HEK293T (cell line): ENCODE measurements at places on chromosomes 7 and 10.
A peak's percentile ranks its signal among the peaks of the same experiment; 100 is the strongest.

DNA sequence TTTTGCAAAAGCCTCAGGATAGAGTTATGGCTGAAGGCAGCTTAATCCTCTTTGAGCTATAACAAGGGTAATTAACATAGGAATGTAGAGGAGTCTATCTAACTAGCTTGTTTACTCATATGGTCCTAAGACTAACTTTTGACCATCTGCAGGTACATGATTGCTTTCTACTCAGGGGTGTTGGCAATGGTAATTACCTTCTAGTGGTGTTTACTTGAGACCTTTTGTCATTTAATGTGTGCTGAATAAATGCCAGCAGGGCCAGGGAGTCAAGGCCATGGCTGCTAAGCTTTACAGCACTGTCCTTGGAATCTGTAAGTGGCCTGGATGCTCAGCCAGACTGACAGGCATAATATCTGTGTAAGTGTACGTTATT lies 1325.0 kb downstream of the XPNPEP1 start:
- no peak for DNase-seq

- no peak for DNase-seq
Measured at GRCh38 chr10:59757966-59758365, 4.7 kb upstream of the MRLN start.

DNA sequence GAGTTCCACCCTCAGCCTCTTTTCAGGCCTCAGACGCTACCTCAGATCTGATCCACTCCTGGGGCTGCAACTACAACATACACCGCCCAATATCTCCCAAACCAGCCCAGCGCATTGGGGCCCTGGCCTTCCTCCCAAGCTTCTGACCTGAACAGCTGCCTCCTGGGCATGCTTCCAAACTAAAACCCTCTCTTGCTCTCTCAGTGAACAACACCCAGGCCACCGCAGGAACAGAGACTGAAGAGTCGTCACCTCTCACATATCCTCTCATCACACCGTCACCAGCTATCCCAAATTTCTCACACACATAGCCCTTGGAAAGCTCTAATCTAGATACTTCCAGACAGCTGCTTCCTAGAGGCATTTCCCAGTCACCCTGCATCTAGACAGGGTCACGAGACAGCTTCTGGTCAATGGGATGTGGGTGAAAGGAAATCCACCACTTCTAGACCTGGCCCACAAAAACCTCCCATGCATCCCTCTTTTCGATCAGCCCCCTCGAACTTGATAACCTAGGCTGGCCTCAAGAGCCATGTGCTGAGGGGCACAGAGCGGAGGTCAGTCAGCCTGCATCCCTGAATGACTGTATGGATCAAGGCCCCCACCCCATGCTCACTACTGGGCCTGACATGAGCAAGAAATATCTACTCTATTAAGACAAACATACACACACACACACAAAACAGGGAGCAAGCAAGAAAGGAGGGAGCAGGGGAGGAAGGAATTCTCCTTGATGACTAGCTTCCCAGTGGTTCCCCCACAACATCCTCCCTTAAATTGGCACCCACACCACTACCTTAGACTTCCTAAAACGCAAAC lies 1.8 kb downstream of the PARP12 start:
- no peak for DNase-seq

DNA sequence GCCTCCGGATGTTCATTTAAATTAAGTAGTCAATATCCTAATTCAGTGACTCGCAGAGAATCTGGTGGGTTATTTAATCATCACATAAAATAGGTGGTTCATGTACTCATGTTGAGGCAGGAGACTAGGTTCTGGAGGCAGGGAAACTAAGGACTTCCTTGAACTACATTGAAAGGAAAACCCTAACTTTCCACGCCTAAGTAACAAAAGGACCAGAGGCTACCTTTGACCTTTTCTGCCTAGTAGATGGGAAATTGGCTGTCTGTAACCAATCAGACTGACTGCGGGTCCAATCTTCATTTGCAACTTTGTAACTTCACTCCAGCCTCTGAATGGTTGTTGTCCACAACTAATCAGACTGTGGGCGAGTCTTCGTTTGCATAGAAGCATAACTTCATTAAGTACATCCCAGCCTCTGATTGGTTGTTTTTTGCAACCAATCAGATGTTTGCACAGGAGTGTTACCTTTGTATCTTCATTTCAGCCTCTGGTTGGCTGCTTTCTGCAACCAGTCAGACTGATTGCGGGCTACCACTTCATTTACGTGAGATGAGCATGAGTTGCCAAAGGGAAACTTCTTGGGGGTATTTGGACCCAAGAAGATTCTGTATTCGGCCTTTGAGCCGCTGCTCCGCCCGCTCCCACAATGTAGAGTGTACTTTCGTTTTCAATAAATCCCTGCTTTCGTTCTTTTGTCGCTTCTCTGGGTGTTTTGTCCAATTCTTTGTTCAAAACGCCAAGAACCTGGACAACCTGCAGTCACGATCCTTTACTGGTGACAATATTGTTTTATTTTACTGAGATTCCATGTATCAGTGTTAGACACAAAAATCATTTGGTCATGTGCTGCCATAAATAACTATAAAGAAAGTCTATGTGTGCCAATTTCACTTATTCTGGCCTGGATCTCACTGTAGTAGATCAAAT lies 1.7 kb upstream of the ST7 start:
- DNase-seq: no peak

GRCh38 chr7:27189295-27189996 lies 4.4 kb upstream of the HOXA11 start:
- no peak for DNase-seq

DNA sequence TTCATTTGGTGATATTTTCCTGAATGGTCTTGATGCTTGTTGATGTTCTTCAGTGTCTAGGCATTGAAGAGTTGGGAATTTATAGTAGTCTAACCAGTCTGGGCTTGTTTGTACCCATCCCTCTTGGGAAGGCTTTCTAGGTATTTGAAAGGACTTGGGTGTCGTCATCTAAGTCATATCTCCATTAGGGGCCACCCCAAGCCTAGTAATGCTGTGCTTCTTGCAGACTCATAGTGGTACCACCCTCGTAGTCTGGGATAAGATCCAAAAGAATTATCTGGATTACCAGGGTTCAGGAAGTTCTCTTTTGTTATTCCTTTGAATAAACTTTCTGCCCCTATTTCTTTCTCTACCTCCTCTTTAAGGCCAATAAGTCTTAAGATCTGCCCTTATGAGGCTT lies 319.4 kb upstream of the MYO3A start:
- DNase-seq: no peak

DNA sequence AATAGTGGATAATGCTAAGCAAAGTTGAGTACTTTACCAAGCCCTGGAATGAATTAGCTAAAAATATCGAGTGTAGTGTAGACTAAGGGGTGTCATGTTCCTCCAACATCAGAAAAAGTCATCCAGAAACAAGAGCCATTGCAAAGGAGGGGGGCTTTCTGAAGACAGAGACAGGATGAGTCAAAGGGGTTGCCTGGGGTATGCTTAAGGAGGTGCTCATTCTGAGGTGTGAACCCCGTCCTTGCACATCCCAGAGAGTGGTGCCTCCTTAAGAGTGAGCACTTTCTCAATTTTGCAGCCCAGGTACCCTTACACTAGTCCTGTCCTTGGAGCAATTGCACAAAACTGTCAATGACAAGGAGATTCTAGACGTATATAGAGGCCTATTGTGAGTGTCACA lies 43.1 kb upstream of the C10orf71 start:
- DNase-seq: no peak

- no peak for DNase-seq
Measured at GRCh38 chr7:66138994-66139752, 24.5 kb downstream of the CRCP start.

DNA sequence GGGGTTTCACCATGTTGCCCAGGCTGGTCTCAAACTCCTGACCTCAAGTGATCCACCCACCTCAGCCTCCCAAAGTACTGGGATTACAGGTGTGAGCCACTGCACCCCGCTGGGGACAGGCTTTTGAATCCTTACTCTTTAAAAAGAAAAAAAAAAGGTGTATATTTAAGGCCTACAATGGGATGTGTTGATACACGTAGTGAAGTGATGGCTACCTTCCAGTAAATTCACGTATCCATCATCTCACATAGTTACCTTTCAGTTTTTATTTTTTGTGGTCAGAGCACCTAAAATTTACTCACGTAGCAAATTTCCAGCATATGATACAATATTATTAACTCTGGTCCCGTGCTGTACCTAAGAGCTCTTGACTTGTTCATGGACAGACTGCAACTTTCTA lies 119.5 kb upstream of the INSYN2A start:
- DNase-seq: no peak

DNA sequence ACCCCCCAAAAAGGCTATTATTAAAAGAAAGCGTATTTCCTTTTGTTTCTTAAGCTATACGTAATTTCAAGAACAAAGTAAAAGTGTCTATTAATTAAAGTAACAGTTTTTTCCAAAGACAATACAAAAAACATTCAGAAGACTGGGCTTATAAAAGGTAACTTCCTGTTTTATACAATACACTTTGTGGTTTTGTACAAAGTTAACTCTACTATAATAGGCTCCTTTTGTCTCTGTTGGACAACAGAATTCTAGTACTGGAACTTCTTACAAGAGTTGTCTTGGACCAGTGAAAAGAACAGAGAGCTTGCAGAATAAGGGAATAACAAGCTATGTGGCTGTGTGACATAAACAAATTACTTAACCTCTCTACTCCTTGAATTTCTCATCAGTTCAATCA lies 21.5 kb downstream of the SFMBT2 start:
- no peak for DNase-seq

GRCh38 chr7:111499027-111499426 lies 63.3 kb downstream of the IMMP2L start:
- no peak for DNase-seq

DNA sequence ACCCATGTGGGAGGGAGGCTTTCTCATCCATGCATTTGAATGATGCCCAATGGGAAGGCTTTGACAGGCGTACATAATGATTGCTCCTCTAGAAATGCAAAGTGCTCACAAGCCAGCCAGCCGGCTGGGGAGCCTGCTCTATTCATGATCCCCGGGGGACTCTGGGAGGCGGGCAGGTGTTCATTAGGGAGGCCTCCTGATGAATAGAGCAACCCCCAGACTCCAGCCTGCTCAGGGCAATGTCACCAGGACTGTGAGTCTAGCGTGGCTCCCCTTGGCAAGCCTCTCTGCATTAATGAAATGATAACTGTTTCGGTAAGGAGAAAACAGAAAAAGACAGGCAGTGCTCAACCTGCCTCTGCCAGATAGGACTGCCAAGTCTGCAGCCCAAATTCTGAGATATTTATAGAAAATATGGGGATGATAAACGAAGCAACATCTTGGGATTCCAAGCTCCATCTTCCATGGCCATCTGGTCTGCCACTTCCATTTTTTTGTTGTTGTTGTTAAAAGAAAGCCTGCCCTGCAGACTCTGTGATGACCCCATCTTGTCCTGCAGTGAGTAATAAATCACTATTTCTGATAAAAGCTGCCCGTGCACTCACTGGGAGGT lies 236.4 kb downstream of the PRPF18 start:
- no peak for DNase-seq

DNA sequence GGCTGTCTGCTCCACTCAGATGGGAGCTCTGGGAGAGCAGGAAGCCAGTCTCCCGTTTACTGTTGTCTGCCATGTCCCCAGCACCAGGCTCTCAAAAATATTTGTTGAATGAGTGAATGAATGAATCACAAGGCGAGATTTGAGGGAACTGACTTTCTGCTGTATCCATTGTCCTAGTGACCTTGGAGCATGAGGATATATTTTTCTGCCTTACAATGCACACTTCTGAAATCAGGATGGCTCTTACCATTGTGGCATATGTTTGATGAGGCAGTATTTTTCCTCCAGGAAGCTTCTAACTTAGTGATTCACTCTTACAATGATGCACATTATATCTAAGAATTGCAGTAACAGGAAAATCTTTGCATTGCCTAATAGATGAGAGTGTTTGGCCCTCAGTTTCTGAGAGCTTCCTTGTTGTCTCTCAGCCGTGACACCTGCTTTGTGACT lies 136.4 kb downstream of the RPS24 start:
- no peak for DNase-seq

DNA sequence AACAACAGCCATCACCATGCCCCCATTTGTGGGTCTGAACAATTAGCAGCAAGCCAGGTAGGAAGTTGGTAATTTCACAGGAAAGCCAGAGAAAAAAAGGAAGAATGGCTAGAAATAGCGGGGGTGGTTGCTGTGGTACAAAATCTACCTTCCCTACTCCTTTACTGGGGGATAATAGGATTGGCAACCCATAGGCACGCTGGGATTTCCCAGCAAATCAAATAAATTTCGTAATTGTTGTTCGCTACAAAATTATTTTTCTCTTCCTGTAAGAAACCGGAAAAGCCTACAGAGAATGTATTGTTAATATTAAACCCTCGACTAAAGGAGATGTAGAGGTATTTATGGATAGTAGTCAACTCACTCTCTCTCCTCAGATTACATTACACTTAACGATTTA lies 123.9 kb downstream of the DOCK4 start:
- no peak for DNase-seq

- DNase-seq: no peak
Measured at GRCh38 chr7:52323202-52323746, 712.2 kb upstream of the POM121L12 start.

- no peak for DNase-seq
Measured at GRCh38 chr7:138934861-138935260, 46.3 kb downstream of the KIAA1549 start.

DNA sequence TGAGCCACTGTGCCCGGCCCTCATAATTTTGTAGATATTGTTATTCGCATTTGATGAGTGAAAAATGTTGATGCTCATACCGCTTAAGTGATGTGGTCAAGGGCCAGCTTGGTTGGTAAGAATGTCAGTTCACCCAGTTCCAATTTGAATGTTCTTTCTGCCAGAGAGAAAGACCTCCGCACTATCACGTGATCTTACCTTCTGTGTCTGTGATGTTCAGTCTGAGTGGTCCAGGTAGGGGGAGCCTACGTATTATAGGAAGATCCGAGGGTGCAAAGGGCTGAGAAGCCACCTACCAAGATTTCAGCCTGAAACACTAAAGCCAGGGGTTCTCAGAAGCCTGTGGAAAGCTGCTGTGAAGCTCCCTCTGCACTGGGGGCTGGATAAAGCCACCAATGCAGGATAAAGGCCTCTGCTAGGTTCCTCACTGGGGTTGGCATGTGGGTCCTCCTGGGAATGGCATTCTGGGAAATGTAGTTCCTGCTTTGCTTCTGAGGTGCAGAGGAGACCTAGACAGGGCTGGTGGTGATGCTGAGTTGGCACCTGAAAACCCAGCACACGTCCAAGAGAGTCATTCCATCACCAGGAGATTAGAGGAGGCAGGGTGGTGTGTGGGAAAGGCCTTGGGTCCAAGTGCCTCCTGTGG lies 64.7 kb upstream of the AOAH start:
- DNase-seq: no peak

DNA sequence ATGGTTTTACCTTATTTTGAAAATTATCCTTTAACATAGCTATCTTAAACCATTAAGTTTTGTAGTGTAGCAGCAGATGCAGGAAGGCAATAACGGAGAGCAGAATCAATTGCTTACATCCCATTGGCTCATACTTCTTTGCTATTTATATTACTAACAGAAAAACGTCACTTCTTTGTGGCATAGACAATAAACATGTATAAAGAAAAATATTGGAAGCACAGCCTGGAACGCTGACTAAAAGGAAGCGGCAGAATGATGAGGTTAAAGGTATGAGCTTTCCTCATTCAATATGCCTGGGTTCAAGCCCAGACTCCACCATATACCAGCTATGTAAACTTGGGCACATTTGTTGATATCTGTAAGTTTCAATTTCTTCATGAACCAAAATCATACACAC lies 24.0 kb upstream of the BMPER start:
- no peak for DNase-seq

- no peak for DNase-seq
Measured at GRCh38 chr7:20788420-20788990, 1.8 kb upstream of the SP8 start.

GRCh38 chr10:87505366-87506111 lies 846 bp downstream of the MINPP1 start:
- peak; percentile 73 for DNase-seq

- DNase-seq: no peak
Measured at GRCh38 chr10:22245567-22245966, 27.8 kb upstream of the EBLN1 start.
